ENCODE measurements at places on chromosomes 7 and 10. TPM values are rescaled to one million over a fixed set of nuclear protein-coding genes. Genes with fewer than 3 reads are reported as not detected.

Gene CDK1
- total RNA-seq: not detected

Gene SPDYE6
- not detected for total RNA-seq

Gene FOXI2
- total RNA-seq: not detected

Gene MRPS24
- 34.2 TPM for total RNA-seq

Gene LDB3
- total RNA-seq: 2.6 TPM

Gene NRCAM
- total RNA-seq: 30.3 TPM

Gene LIPJ
- total RNA-seq: 0.59 TPM

Gene NODAL
- total RNA-seq: not detected

Gene TAF5
- 7.6 TPM for total RNA-seq

Gene ATG9B
- 0.55 TPM for total RNA-seq

Gene CTNNA3
- 9.8 TPM for total RNA-seq

Gene MEIG1
- not detected for total RNA-seq

DNA sequence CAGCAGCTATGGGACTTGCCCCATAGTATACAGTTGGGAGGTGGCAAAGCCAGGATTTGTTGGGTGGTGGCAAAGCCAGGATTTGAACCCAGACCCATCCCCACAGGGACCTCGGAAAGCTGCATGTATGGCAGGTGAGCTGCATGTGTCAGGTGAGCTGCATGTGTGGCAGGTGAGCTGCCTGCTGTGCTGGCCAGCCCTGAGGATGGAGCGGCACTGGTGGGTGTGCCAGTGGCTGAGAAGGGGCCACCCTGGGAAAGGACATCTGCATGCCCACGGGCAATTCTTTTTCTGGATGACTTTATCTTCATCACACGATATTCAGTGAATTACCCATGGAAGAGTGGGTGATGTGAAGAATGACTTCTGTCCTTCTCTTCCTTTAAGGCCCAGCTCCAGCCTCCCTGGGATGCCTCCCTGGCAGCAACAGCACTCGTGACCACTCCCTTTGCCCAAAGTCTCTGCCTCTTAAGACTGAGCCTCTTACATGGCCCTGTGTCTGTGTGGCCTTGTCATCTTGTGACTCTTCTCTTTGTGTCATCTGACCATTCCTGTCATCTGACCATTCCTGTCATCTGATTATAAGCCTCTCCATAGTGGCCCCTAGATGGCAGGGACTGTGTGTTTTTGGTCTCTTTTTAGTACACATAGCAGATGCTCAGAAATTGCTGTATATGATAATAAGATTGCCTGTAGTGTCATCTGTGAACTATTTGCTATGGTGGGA, 25.0 kb downstream of the CLEC2L start:
- no peak for DNase-seq

- no peak for DNase-seq
Observed at GRCh38 chr10:63692220-63692896, 171.2 kb downstream of the REEP3 start.

DNA sequence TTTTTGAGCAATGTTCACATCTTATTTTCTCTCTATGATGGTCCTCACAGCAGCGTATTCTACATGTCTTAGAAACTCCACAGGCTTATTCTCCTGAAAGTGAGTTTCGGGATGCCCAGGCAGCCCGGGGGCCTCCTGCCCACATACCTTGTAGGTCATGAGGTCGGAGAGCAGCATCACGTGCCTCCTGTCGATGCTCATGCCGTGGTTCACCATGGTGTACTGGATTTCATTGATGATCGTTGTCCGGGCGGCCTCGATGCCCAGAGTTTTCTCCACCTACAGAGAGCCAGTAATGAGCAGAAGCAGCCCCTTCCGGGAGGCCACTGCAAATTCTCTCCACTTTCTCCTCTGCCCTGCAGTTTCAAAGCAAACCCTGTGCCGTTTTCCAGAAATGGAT, 48.0 kb downstream of the POLR3A start:
- no peak for DNase-seq

GRCh38 chr10:130763491-130763890, 548.0 kb downstream of the TCERG1L start:
- DNase-seq: no peak

DNA sequence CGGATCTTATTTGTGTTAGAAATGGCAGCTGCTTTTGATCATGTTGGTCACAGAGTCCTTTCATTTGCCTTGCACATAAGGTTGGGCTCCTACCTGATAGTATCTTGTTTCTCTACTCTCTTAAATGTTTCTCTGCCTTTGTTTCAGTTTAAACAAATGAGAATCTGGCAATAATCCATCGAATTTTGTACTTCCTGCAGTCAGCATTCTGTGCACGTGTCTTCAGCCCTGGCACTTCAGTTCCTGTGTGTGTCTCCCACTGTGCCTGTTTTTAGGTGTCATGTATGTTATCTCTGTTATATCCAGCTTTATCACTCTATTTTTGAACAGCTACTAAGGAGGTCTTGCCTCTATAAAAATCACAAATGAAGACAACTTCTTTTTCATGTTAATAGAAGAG, 28.4 kb upstream of the PTER start:
- no peak for DNase-seq

- no peak for DNase-seq
Observed at GRCh38 chr10:67603086-67603485, 92.9 kb downstream of the CTNNA3 start.

DNA sequence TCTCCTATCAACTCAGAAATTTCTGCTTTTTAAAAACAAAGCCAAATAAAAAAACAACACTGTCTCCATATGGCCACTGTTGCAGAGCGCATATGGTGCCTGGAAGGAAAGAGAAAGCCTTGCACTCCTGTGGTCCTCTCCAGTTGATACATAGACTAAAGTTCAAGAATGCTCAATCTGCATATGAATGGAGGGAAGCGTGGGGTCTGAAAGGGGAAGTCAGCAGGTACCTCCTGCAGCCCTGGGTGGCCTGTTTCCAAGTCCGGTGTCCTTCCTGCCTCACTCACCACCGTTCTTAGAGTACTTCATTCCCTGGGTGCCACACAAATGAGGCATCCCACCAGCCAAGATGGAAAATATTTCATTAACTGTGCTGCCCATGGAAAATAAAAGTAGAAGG, 138.3 kb upstream of the PALS2 start:
- no peak for DNase-seq

DNA sequence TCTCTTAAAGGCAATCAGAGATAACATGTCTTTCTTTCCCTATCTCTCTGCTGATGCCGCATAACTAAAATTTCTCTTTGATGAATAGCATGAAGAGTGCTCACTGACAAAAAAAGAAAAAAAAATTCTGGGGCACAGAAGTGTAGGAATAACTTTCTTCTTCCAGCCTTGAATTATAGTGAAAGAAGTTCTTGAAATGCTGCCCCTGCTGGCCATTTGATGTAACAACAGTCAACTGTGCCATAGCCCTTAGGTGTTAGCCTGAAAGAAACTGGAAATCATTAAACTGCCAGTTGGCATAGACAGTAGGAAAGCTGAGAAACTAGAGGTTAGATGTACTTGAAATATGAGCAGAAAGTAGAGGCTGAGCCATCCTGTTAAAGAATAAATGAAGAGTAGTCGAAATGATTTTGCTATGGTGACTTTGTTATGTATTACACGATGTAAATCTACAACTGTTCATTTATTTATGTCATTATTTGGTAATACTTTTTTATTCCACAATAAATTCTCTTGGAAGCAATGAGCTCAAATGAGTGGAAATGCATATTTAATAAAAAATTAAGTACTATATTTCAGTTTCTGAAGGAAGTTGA, 48.3 kb upstream of the FAM171A1 start:
- peak; percentile 34 for DNase-seq

GRCh38 chr7:94654783-94655125, 1.2 kb downstream of the SGCE start:
- DNase-seq: no peak

GRCh38 chr10:93206652-93207051, 133.0 kb downstream of the CYP26A1 start:
- DNase-seq: no peak

GRCh38 chr10:11616021-11616420, 4.6 kb upstream of the USP6NL start:
- DNase-seq: no peak

GRCh38 chr10:110647136-110647430, 2.9 kb downstream of the RBM20 start:
- DNase-seq: no peak

DNA sequence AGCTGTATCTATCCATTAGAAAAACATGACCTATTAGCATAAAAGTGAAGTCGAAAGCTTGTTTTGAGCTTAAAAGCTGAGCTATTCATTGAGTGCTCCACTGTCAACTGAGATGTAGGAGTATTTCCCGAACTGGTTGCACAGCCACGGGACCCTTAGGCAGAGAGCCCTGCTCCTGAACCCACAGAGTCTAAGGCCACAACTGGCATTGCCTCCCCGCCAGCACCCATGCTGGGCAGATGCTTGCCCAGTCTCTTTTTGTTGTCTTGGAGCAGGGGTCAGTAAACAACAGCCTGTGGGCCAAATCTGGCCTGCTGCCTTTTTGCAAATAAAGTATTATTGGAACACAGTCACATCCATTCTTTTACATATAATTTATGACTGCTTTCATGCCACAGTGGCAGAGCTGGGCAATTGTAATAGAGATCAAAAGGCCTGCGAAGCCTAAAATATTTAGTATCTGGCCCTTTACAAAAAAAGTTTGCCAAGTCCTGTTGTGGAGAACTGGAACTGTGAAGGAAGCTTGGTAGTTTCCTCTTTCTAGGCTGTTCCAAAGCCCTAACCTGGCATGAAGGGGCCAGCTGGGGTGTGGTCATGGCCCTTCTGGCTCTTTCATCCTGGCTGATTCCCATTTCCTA, 58.4 kb upstream of the WAPL start:
- no peak for DNase-seq

GRCh38 chr7:14483663-14484062, 418.9 kb downstream of the DGKB start:
- DNase-seq: no peak

DNA sequence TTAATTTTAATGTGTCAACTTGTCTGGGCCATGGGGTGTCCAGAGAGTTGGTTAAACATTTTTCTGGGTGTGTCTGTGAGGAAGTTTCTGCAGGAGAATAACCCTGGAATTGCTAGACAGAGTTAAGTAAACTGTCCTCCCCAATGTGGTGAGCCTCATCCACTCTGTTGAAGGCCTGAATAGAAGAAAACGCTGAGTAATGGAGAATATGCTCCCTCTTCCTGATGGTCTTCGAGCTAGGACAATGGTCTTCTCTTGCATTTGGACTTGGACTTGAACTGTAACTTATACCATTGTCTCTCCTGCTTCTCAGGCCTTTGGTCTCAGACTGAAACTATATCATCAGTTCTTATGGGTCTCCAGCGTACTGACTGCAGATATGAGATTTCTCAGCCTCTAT, 296.0 kb upstream of the IMMP2L start:
- no peak for DNase-seq

GRCh38 chr10:107589081-107589480, 424.6 kb upstream of the SORCS1 start:
- DNase-seq: no peak

- no peak for DNase-seq
Observed at GRCh38 chr10:56895306-56895705, 534.2 kb upstream of the ZWINT start.

DNA sequence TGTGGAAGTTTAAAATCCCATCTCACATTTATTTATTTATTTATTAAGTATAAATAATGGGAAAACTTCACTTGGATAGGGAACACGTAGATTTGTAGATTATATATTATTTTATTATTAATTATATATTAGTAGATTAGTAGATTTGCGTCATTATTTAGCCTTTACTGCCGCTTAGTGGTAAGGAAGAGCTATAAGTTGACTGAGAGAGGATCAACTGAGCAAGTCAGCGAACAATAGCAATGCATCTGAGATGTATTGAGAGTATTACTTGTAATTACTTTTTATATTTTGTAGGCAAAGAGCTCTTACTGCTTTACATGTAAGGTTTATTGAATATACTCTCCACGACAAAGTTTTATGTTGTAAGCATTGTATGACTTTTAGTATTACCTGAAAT, 244.5 kb upstream of the ANKRD30A start:
- DNase-seq: no peak

- peak; percentile 65 for DNase-seq
Observed at GRCh38 chr7:150988230-150989226, 2.3 kb upstream of the NOS3 start.

GRCh38 chr7:36683695-36684357, 40.5 kb downstream of the AOAH start:
- no peak for DNase-seq

DNA sequence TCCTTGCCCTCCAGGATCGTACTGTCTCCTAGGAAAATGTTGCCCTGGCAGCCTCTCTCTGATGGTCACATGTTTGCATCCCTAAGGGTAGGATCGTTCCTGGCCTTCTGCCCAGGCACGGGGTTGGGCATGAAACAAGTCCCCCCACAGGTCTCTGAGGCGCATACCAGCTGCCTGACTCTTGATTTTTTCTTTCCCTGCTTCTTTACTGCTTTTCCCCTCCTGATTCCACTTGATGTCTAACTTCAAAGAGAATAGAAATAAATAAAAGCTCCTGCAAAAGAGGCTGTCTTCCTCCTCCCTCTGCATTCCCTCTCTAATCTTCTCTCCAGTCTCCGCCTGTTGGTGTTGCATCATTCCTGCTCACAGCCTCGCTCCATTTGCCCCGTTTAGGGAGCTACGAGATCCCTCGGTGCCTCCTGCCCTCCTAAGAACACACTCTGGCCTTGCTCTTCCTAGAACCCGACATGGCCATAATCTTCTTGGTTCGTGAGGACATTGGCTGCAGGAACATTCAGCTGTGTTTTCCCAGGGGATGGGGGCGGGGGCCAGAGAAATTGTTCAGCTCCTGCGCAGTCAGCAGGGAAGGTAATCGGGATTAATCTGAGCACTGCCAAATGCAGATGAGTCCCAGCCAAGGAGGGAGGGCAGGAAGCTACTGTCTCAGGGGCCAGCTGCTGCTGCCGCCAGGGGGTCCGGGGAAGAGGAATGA, 26.0 kb downstream of the LEP start:
- peak; percentile 74 for DNase-seq

DNA sequence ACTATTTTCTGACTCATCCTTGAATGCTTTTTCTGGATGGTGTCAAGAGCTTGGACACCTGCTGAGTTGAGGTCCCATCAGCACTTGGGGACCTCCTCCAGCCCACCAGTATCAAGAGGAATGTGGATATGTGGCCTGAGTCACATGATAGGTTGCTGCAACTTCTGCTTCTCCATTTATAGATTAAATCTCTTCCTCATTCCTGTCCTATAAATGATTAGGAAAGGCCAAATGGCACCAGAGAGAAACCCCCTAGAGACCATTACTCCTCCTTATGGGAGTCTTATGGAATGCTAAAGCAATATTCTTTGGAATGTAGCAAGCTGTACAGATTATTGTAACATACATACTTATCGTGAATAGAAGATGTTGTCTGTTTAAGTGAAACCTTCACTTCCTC, 85.6 kb downstream of the NEUROD6 start:
- DNase-seq: no peak

DNA sequence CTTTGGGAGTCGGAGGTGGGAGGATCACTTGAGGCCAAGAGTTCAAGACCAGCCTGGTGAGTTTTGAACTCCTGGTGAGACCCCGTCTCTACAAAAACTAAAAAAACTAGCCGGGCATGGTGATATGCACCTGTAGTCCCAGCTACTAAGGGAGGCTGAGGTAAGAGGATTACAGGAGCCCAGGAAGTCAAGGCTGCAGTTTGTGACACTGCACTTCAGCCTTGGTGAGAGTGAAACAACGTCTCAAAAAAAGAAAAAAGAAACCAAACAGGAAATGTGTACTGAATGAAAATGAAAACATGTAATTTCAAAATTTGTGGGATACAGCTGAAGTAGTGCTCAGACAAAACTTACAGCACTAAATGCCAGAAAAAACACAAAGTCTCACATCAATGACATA, 7.6 kb downstream of the ARHGAP12 start:
- DNase-seq: no peak

- DNase-seq: no peak
Observed at GRCh38 chr7:116195451-116195850, 14.9 kb upstream of the TES start.

GRCh38 chr7:87202705-87203104, 16.8 kb downstream of the TMEM243 start:
- no peak for DNase-seq
